ENCODE measurements at places on chromosomes 3 and 15.

DNA sequence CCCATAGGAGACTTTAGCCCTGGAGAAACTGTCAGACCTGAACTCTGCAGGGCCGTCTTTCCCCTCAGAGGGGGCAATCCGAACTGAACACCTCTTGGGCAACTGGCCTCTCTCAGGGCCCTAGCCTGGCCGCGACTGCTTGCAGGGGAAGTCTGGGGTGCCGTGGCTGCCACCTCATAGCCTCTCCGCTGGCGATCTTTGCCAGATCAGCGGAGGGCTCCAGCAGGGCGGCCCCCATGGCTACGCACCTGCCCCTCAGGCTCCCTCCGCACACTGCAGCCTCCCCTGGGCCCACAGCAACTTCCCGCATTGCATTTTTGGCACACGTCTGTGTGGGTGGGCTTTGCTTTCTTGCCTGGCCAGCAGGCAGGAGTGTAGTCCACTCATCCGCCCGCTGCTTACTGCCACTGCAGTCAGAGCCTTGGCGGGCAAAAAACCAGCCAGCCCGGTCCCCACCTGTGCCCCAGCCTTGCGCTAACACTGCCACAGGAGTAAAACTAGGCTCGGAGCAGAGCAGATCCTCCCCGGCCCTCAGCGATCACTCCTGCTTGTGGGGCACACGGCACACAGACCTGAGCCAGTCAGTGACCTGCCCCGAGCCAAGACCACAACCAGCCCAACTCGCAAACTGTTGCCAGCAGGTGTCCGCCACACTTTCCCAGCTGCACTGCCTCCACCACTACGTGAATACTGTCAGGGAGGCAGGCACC, 266.8 kb upstream of the CBLB start:
- DNase-seq, result no peak

DNA sequence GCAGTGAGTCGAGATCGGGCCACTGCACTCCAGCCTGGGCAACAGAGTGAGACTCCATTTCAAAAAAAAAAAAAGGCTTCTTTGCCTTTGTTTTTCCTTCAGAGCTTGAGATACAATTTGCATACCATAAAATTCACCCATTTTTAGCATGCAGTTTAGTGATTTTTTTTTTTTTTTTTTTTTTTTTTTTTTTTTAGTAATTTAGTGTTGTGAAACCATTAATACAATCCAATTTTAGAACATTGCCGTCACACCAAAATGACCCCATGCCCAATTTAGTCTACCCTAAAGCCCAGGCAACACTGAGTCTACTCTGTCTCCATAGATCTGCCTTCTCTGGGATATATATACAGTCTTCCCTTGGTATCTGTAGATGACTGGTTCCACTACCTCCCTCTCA, 61.1 kb downstream of the USP50 start:
- no peak for DNase-seq

GRCh38 chr15:62103431-62103830, 36.7 kb downstream of the C2CD4A start:
- DNase-seq, result no peak

- DNase-seq, result no peak
These were observed 36.4 kb upstream of the PTPRG start for GRCh38 chr3:61524933-61525332.

DNA sequence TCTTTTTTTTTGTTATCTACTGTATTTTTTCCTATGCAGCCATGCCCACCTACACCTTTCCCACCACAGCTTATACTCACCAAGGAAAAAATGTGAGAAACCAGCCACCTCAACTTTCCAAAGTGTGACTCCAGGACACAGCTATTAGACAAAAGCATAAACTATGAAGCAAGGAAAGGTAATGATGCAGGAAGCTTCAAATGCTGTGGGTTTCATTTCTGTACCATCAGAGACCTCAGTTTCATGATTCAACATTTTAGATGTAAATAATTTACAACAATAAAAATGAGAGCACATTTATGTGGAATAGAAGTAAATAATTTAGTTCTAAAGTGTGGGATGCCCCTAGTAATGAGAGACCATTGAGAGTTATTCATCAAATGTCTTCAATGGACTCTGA, 115.1 kb downstream of the CDIN1 start:
- no peak for DNase-seq

DNA sequence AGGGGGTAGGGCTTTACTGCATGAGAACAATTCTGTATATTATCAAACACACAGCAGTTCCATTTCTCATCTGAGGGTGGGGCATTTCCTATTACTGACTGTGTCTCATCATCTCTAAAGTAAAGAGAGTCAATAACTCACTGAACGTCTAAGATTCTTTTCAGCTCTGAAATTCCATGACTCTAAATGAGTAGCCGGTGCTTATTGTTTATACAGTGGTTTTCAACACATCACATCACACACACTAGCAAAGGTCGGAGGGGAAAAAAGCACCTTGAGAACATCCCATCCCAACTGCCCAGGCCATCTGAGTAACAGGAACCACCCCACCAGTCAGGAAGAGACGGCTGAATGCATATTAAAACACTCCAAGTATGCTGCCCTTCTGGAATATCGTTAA, 196.0 kb downstream of the SUCLG2 start:
- DNase-seq, result no peak

- DNase-seq, result no peak
These were observed 398.4 kb upstream of the KCNMB2 start for GRCh38 chr3:178137831-178138230.

DNA sequence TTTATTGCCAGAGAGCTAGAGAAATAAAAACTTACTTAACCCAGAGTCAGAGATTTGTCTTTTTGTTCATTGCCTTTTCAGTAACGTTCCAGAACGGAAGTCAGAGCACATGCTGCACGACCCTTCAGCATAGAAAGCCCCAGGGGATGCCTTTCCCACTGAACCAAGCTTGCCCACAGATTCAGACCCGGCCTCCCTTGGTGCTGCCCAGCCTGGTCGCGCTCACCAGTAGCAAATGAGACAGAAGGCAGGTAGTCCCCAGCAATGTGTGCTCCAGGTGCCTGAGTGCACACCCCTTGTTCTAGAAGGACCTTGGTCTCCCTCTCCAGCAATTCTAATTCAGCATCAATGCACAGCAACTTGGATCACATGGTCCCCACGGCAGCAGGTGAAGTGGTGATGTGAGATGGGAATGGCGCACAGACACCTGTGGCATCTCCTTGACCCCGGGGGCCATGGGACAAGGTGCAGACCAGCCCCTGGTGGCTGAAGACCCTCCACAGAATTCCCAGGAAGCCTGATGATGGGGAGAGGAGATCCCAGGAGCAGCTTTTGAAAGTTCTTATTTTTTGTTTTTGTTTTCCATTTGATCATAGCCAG, 91.8 kb upstream of the IQSEC1 start:
- no peak for DNase-seq

DNA sequence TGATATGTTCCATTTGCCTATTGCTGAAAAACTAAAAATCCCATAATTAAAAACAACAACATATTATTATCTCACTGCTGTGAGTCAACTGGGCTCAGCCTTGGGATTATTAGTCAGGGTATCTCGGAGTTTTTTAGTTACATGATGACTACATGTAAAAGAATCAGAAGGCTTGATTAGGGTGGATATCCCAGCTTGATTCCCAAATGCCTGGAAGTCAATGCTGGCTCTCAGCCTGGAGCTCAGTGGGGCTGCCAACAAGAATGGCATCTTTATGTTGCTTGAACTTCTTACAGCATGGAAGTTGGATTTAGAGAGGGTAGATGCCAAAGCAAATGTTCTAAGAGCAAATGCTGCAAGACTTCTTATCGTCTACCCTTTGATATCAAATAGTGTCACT, 278.5 kb downstream of the PLOD2 start:
- peak; percentile 71 for DNase-seq

DNA sequence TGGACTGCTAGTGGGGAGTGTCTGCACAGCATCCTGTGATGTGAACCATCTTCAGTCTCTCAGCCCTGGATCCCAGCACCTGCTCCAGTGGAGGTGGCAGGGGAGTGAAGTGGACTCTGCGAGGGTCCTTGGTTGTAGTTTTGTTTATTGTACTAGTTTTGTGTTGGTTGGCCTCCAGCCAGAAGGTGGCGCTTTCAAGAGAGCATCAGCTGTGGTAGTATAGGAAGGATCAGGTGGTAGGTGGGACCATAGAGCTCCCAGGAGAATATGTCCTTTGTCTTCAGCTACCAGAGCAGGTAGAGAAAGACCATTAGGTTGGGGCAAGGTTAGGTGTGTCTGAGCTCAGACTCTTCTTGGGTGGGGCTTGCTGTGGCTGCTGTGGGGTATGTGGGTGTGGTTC, 20.9 kb downstream of the NEK11 start:
- DNase-seq, result no peak

DNA sequence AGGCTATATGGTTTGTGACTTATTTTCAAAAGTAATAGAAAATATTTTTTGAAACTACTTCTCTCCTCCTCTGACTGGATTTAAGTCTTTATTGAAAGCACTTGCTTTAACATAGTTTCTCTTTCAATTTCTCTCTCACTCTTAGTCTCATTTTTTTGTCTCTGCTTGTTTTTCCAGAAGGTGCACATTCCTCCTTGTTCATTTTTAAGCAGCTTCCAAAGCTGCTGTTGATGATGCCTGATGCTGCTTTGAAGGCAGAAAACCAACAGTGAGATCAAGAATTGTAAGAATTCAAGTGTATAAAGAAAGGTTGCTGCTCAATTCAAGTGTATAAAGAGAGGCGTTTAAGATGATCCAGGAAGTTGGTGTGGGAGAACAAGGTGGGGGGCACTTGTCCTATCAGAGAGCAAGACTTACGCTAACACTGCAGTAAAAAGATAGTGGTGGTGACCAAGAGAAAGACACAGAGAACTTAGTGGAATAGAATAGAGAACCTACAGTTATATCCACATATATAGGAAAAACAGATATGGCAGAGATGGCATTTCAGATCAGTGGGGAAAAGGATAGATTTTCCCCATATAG, 12.1 kb downstream of the NR2C2 start:
- no peak for DNase-seq

DNA sequence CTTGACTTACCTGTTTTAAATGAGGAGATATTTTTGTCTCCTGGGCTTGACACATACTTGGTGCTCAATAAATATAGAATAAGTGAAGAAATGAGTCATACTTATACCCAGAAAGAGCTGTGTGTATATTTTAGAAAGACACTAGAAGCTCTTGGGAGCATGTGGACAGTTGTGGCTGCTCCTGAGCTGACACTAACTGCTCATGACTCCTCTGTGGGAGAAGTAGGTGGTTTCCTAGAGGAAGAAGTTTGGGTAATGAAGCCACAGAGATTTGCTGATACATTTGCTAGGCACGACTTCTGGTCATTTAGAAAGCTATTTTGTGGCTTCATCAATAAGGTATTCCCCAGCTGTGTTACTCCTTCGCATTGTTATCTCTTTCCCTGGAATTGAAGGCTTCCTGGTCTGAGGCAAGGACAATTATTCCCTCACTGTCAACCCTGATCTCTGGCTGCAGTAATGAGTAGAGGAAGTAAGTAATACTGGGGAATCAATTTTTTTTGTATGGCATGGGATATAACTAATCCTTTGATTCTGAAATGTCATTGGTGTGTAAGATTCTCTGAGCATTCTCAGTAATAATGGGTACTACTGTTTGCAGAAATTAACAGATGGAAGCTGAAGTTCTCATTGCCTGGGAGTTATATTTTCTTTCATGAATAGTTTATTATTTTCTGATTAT, 79.6 kb upstream of the DCBLD2 start:
- DNase-seq, result peak; percentile 75

GRCh38 chr3:154668835-154669234, 238.8 kb upstream of the GPR149 start:
- no peak for DNase-seq

DNA sequence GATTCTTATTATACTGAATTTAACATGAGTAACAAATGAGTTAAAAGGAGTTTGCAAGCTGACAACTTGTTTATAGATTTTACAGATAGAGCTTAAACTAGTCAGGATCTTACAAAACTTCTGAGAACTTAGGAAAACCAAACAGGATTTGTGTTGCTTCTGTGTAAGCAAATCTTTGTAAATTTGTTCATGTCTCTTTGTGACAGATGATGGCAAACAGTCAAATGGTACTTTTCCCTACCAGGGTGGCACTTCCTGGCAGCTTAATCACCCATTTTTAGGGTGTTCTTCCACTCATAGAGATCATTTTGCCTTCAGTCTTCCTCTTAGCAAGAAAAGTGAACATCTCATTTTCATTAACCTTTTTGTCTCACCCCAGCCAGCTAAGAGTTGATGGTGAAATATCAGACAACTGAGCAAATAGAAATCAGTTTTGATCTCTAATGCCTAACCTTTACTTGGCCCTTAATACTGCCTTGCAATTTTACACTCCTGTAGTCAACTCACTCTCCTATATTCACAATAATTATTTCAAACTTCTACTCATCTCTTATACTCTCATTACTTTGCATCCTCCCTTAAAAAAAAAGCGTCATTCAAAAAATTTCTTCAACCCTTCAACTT, 23.7 kb upstream of the NECTIN3 start:
- no peak for DNase-seq

DNA sequence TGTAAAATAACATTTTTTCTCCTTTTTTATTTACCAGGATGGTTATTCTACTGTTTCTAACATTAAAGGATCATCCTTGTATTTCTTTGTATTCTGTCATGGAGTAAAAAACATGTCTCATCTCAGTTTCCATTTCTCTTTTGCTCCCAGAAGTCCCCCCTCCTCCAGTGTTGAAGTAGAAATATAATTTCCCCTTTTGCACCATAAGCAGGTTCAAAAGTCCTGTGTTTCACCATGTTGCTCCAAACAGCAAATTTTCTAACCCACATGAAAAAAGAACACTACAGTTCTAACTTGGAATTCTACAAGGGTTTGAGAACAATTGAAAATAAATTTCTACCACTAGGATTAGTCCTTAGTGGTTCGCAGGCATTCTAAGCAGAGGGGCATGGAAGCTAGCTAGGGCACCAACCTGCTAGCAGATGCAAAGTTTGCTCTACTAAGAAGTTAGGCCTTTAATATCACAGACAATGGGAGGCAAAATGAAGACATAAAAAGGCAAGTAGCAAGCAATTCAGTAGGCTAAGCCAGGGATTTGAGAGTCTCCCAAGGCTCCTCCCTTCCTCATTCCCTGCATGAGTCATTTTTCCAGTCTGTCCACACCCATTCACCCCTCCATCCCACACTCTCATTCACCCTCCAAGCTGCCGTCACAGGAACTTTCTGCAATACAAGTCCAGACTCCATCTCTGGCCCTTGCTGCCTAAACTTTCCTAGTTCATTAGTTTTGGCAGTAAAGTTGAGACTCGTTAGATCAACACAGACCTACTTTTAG, 2.3 kb upstream of the MBNL1 start:
- peak; percentile 61 for DNase-seq

GRCh38 chr15:89083246-89083645, 5.0 kb upstream of the ABHD2 start:
- no peak for DNase-seq

- no peak for DNase-seq
These were observed 102.9 kb downstream of the LRRN1 start for GRCh38 chr3:3902161-3902560.

- DNase-seq, result no peak
These were observed 190.7 kb upstream of the CD96 start for GRCh38 chr3:111351334-111351733.

DNA sequence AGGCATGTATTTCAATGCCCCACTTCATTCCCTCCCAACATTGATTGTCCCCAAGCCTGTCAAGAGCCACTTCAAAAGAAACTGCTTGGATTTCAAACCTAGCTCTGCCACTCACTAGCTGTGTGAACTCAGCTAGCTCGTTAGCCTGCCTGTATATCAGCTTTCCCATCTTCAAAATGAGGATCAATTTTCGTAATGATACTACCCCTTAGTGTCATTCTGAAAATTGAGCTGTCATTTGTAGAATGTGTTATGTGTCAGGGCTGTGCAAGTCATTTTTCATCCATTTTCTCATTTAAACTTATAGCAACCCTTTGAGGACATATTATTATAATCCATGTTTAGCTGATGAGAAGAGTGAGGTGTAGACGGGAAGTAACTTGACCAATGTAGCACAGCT, 88.6 kb downstream of the TRIM42 start:
- DNase-seq, result no peak

GRCh38 chr3:138898708-138899107, 48.2 kb downstream of the FOXL2 start:
- DNase-seq, result no peak

All from foreskin melanocyte (primary cell).